ENCODE measurements at places on chromosomes 2 and 18.

GRCh38 chr18:48656176-48656575 lies 117.3 kb downstream of the CTIF start:
- no peak for DNase-seq

GRCh38 chr18:76388261-76388660 lies 106.8 kb downstream of the ZNF516 start:
- DNase-seq, result no peak

DNA sequence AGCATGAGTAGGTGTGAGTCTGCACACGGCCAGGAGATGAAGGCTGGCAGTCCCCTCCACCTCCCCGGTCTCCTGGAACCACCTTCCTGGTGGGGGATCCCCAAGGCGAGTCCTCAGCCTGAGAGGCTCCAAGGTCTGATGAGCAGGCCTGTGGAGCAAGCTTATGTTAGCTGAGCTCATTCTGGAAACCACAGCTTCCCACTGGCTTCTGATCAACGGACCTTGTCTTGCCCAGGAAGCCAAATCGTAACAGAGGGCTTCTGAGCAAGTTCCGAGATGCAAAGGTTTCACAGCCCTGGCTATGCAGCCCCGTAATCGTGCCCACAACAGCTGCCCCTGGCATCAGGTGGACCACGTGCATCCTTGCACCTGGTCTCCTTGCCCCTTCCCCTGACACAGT lies 28.8 kb upstream of the GPR55 start:
- no peak for DNase-seq

DNA sequence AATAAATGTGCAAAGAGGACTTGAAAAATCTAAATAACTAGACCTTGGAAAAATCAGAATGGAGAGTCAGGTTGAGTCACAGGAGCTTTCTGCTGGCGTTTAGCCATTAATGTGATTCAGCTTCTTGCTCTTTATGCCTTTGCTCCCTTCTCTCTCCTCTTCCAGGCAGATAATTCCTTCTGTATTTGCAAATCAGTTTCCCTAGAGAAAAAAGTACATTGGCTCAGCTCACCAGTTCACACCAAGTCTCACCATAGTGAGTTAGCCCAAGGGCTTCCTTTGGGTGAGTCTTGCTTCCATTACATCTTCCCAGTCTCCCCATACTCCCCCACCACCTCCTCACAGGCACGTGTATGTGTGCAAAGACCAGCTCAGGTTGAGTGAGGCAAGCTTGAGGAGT lies 73.6 kb downstream of the CYBRD1 start:
- DNase-seq, result no peak

GRCh38 chr2:71834796-71835195 lies 312.9 kb downstream of the CYP26B1 start:
- DNase-seq, result no peak

- no peak for DNase-seq
These were observed 87.2 kb downstream of the LONRF2 start for GRCh38 chr2:100235098-100235497.

GRCh38 chr2:211860224-211860623 lies 678.4 kb downstream of the ERBB4 start:
- no peak for DNase-seq

- DNase-seq, result no peak
These were observed 136.9 kb downstream of the NRXN1 start for GRCh38 chr2:50895041-50895440.

- no peak for DNase-seq
These were observed 40.4 kb downstream of the TMEM18 start for GRCh38 chr2:636641-637405.

DNA sequence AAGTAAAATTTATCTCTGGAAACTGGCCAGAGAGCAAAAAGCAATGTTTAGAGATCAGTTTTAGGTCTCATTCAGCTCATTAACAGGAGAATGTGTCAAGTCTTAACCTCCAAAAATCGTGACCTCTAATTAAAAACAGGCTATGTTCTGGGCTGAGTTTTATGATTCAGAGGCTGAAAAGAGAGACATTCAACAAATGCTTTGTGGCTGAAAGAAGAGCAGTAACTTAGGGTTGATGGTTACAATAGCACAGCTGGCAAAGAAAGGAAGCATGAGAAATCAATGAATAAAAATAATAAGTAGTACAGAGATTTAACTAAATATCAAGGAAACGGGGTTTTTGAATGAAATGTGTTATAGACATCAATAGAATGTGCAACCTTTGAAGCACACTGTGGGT lies 13.1 kb downstream of the TGIF1 start:
- no peak for DNase-seq

- DNase-seq, result no peak
These were observed 266.5 kb downstream of the NEDD4L start for GRCh38 chr18:58310517-58310916.

DNA sequence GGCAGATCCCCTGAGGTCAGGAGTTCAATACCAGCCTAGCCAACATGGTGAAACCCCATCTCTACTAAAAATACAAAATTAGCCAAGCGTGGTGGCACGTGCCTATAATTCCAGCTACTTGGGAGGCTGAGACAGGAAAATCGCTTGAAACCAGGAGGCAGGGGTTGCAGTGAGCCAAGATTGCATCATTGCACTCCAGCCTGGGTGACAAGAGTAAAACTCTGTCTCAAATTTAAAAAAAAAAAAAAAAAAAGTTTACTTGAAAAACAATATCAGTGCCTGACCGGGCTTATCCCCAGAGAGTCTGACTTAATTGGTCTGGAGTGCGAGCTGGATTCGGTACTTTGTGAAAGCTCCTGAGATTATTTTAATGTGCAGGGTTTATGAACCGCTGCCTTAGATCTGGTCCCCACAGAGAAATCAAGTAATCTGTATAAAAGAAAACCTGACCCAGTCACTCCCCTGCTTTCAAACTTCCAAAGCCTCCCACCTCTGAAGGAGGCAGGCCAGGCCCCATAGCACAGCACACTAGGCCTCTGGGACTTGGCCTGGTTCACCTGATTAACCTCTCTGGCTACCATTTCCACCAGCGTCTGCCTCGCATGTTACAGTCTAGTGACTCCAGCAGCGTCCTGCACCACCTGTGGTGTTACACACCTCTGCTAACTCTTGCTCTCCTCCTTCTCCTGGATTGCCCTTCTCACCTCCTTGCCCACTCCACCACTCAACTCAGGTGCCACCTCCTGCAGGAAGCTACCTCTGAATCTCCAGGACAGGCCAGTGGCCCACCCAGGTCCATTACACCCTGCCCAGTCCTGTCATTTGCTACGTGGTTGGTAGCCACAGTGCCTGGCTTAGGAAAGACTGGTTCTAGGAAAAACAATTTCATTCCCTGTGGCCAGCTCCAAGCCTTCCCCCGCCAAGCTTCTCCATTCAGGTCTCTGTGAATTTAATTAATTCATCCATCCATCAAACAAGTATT lies 114.3 kb upstream of the PPP1CB start:
- DNase-seq, result no peak

DNA sequence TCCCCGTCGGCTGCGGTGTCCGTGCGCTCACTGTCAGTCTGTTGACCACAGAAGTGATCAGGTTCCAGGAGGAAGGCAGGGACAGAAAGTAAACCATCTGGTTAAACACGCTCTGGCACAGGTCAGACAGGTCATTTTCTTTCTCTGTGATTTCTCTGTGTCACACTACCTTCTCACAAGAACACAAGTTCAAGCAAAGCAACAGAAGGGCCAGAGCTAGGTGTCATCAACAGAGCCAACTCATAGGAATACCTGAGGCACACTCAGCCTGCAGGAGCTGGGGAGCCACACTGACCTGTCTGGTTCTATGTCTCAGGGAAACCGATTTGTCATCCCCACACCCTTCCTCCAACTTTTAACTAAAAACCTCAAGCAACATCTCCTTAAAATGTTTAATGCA lies 115.1 kb upstream of the ZBTB14 start:
- no peak for DNase-seq

Data from cortex of kidney (tissue), 1 donor.